ENCODE measurements at places on chromosomes 4 and X.

- no peak for DNase-seq
Measured at GRCh38 chr4:112731715-112732114, 94.8 kb downstream of the LARP7 start.

GRCh38 chrX:16444353-16444752 is 205.6 kb upstream of the S100G start:
- peak; percentile 56 for DNase-seq

DNA sequence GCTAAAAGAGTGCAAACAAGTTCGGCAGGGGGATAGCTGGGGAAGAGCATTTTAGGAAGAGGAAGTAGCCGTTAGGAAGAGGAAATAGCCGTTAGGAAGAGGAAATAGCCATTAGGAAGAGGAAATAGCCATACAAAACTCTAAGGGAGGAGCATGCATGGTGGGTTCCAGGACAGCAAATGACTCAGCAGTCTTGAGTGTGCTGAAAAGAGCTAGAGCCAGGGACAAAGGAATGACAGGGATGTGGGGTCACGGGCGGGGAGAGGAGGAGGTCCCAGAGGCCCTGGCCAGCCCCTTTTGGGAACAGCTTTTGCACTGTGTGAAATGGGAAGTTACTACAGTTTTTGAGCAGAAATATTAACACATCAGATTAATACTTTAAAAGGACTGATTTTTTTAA is 882.6 kb downstream of the TRIML1 start:
- no peak for DNase-seq

- no peak for DNase-seq
Measured at GRCh38 chr4:85399270-85399669, 75.7 kb upstream of the ARHGAP24 start.

- DNase-seq: no peak
Measured at GRCh38 chr4:112523764-112524505, 8.0 kb upstream of the NEUROG2 start.

GRCh38 chr4:187714957-187715356 is 280.6 kb upstream of the ZFP42 start:
- no peak for DNase-seq

DNA sequence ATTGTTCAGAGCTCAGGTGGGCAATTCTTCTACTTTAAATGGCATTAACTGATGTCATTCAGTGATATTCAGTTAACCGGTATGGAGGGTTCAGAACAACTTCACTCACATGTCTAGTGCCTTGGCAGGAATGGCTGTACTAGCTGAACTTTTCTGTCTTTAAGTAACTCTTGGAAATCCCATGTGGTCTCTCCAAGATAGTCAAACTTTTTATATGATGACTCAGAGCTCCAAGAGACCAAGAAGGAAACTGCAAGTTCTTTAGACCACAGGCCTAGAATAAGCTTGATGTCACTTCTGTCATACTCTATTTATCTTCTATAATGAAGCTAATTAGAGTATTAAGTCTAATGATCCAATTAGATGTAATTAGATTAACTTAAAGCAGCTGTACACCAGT is 24.9 kb downstream of the LHFPL1 start:
- DNase-seq: peak; percentile 45

- no peak for DNase-seq
Measured at GRCh38 chr4:67120369-67120768, 424.9 kb downstream of the CENPC start.

DNA sequence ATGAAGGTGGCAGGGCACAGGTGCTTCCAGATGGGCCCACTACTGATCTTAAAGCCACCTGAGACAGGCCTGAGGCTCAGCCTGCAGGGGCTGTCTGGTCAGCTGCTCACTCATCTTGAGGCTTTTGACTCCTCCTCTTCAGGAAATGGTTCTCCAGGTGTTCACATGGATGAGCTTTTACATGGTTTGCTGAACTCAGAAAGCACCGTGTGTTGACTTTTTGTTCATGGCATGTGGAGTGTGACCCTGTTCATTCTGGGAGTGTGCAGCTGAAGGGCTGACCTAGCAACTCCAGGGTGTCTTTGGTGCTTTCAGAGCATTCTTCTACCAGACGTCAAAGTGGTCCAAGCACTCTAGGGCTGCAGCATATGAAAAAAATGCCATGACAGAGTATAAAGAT is 111.1 kb downstream of the CCNG2 start:
- no peak for DNase-seq

DNA sequence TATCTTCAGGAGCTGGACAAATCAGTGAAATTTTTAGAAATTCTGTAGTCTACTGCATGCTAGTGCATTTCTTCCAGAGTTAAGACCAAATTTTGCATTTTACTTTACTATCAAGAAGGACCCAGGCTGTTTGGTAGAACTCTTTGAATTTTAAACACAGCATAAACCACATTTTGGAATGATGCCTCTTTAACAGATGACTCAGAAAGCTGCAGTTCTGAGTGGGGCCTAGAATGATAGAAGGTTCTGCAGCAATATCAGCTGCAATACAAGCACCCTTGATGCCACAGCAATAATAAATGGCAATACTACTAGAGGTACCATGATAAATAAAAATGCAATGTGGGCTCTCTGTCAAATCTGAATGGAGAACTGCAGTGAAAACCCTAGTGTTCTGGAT is 198.7 kb downstream of the TMA16 start:
- peak; percentile 33 for DNase-seq

GRCh38 chr4:12439633-12440305 is 1011.1 kb upstream of the HS3ST1 start:
- DNase-seq: no peak

GRCh38 chr4:174377613-174378012 is 93.9 kb downstream of the CEP44 start:
- DNase-seq: peak; percentile 21

- no peak for DNase-seq
Measured at GRCh38 chrX:136627409-136627808, 20.5 kb upstream of the CD40LG start.

DNA sequence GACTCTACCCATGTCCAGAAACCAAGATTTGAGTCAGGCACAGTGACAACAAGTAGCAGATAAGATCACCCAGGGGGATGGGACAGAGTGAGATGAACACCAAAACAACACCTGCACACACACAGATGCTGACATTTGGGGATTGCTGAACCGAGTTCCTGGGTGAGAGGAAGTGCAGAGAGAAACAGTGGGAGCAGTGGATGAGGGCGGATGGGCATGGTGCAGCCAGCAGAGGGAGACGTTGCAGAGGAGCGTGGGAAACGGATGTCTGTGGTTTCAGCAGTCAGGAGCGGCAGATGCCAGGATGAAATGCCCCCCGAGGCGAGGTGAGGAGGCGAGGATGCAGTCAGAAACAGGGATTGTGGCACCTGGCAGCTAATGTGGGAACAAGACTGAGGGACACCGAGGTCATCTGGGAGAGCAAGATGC is 78.6 kb upstream of the STS start:
- DNase-seq: no peak

GRCh38 chr4:53541577-53542206 is 49.6 kb downstream of the LNX1 start:
- peak; percentile 92 for DNase-seq

DNA sequence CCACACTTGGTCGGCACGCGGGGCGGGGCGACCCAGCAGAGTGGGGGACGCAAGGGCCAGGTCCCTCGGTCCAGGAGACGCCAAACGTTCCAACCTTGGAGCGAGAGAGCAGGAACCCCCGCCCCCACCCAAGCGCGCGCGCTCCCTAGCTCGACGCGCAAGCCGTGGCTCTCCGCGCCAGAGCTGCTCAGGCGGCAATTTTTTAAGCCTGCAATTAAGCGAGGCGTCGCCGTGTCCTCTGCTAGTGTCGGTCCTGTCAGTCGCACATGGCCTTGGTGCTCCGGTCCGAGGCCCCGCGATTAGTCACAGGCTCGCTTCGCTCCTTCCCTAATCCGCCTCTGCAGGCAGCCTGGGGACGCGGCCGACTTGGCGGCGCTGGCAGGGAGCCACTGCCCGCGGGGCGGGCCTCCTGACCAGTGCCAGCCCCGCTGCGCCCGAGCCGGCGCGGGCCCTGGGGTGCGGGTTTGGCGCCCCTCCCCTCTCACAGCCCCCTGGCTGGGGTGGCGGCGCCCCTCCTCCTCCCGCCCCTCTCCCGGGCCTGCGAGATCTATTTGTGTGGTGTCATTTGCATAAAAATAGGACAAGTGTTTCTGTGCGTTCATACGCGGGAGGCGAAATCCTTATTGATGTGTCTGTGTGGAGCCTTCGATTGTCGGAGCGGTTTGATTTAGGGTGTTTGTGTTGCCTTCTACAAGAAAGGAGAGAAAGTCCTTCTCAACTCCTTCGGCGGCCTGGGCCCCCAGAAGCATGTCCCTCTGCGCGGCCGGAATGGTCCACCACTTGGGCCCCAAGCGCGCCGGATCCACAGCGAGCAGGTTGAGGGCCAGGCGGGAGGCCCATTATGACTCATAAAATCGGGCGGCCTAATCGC is 9.8 kb upstream of the BCOR start:
- no peak for DNase-seq

- DNase-seq: no peak
Measured at GRCh38 chrX:68833855-68834331, 5.1 kb downstream of the EFNB1 start.

DNA sequence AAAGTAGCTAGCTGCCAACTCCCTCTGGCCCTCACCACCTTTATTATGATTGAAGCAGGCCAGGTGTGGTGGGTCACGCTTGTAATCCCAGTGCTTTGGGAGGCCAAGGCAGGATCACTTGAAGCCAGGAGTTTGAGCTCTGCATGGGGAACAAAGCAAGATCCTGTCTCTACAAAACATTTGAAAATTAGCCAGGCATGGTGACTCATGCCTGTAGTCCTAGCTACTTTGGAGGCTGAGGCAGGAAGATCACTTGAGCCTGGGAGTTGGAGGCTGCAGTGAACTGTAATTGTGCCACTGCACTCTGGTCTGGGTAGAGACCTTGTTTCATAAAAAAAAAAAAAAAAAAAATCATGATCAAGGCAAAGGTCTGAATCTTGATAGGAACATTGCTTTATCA is 467.0 kb upstream of the DIPK2B start:
- DNase-seq: no peak

- peak; percentile 49 for DNase-seq
Measured at GRCh38 chr4:126697748-126698147, 935.0 kb upstream of the INTU start.

- no peak for DNase-seq
Measured at GRCh38 chr4:26524011-26524410, 33.7 kb upstream of the CCKAR start.

- no peak for DNase-seq
Measured at GRCh38 chrX:105567082-105567481, 255.3 kb upstream of the NRK start.

DNA sequence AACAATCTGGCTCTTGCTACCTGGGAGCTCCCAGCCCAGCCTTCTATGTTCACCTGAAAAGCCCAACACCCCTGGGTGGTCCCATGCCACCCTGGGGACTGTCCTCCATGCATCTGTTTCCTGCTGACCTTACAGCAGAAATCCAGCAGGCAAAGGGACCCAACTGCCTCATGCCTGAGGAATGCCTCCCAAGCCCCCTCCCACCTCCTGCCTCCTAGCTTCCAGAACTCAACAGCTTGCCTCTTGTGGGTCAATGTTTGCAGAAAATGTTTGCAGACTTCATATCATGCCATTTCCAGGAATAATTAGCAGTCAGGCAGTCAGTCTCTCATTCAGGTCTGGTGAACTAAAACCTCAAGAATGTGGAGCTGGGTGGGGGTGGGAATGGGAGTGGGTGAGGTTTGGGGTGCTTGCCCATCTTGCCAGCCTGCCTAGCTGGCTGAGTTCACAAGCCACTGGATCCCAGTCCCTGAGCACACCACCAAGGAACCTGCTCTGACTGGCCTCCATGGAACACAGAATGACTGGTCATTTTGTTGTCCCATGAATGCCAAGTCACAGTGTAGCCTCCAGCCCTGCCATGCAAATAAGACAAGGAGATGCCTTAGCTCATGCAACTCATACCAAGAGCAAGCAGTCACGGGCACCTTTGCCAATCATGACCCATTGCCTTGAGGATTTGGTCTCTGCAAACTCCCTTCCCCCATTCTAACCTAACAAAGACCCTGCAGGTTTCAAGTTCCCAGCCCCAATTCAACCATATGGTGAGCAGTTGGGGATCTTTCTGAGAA is 12.1 kb upstream of the PLAC1 start:
- no peak for DNase-seq

DNA sequence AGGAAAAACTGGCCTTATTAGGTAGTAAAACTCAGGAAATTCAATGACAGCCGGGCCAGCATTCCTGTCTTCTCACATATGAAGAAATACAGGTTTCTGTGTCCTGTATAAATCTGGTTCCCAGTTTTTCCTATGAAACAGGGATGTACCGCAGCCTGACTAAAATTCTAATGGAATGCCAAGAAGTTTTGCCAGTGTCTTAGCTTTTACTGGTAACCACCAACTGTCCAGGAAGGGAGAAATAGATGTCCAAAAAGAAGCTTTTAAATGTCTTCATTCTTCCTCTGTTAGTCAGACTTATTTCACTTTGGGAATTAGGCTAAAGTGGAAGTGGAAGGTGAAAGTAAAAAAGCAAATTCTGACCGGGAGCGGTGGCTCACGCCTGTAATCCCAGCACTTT is 108.0 kb upstream of the TBL1X start:
- no peak for DNase-seq

GRCh38 chr4:33989820-33990443 is 2254.4 kb downstream of the ARAP2 start:
- DNase-seq: no peak

DNA sequence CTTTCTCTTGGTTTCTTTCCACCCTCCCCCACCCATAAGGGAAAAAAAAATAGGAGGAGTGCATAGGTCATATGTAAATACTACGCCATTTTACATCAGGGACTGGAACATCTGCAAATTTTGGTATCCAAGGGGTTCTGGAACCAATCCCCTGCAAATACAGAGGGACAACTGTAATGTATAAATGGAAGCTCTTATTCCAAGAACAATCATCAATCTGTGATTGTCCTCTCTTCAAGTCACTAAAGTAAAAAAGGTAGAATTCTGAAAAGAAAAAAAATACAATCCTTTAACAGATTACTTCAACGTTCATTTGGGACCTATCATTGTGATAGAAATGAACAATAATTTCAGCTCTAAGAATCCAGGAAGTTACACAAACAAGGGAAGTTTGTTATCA is 13.6 kb downstream of the PPA2 start:
- no peak for DNase-seq

DNA sequence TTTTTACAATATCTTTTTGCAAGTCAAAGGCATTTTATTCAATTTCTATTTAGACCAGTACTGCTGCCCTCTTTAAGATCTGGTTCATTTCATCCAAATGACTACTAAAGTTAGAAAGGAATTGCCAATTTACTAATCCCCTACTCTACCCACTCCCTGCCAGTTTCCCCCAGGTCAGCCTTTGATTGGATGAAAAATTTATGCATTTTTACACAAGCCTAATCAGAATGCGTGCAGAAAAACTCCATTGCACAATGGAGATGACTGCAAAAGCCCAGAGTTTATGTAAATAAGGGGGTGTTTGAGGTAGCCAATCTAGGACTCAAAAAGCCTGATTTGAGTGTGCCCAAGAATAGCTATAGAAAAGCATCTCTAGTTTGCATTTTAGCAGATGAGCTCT is 310.6 kb downstream of the PABPC4L start:
- DNase-seq: no peak

Data from stromal cell of bone marrow (primary cell).